ENCODE measurements at places on chromosomes 12 and 14. TPM values are rescaled to one million over a fixed set of nuclear protein-coding genes. Genes with fewer than 3 reads are reported as not detected.

The SMCO2 gene
- 0.13 TPM for total RNA-seq

The DYRK4 gene
- 66.0 TPM for total RNA-seq

The INSM2 gene
- total RNA-seq: not detected

The KLRC2 gene
- not detected for total RNA-seq

The WNT5B gene
- 15.2 TPM for total RNA-seq

The PLEKHG3 gene
- total RNA-seq: 16.4 TPM

The SLC7A7 gene
- 1.9 TPM for total RNA-seq

The ANG gene
- 7.8 TPM for total RNA-seq

The PLEK2 gene
- 2.2 TPM for total RNA-seq

The CMA1 gene
- not detected for total RNA-seq

The STON2 gene
- 0.66 TPM for total RNA-seq

The NOVA1 gene
- 1.8 TPM for total RNA-seq

The NTF3 gene
- total RNA-seq: 11.1 TPM

The CACNB3 gene
- 20.7 TPM for total RNA-seq

The RNASE7 gene
- total RNA-seq: not detected

The KCNJ8 gene
- 1.2 TPM for total RNA-seq

The KIF5A gene
- 0.26 TPM for total RNA-seq

The MYO1H gene
- total RNA-seq: not detected

The KICS2 gene
- 3.7 TPM for total RNA-seq

The SLC35F4 gene
- total RNA-seq: not detected

The FGF6 gene
- total RNA-seq: not detected

The OR6C68 gene
- not detected for total RNA-seq

The SALL2 gene
- total RNA-seq: 2.1 TPM

The TAS2R13 gene
- 0.92 TPM for total RNA-seq

The DNM1L gene
- total RNA-seq: 73.2 TPM

The LARP4 gene
- 33.0 TPM for total RNA-seq

The ATG2B gene
- 36.1 TPM for total RNA-seq

The LTBR gene
- 42.1 TPM for total RNA-seq

The PIP4K2C gene
- total RNA-seq: 18.1 TPM

The BICD1 gene
- 18.4 TPM for total RNA-seq

The HOXC12 gene
- not detected for total RNA-seq

The INHBE gene
- not detected for total RNA-seq

The GALNT9 gene
- 0.26 TPM for total RNA-seq

The CEBPE gene
- total RNA-seq: not detected

The NXPH4 gene
- total RNA-seq: 1.2 TPM

The SLC39A2 gene
- total RNA-seq: not detected

The BCL11B gene
- not detected for total RNA-seq

The PTGDR gene
- total RNA-seq: 0.87 TPM

The ETNK1 gene
- total RNA-seq: 32.4 TPM

The LAG3 gene
- 0.12 TPM for total RNA-seq

The GPRC5A gene
- total RNA-seq: 8.7 TPM

The MMP19 gene
- total RNA-seq: 6.7 TPM

The CCDC177 gene
- total RNA-seq: not detected

All from aortic smooth muscle cell (primary cell).